ENCODE measurements at places on chromosomes 13 and 19. TPM values are rescaled to one million over a fixed set of nuclear protein-coding genes. Genes with fewer than 3 reads are reported as not detected.

DNA sequence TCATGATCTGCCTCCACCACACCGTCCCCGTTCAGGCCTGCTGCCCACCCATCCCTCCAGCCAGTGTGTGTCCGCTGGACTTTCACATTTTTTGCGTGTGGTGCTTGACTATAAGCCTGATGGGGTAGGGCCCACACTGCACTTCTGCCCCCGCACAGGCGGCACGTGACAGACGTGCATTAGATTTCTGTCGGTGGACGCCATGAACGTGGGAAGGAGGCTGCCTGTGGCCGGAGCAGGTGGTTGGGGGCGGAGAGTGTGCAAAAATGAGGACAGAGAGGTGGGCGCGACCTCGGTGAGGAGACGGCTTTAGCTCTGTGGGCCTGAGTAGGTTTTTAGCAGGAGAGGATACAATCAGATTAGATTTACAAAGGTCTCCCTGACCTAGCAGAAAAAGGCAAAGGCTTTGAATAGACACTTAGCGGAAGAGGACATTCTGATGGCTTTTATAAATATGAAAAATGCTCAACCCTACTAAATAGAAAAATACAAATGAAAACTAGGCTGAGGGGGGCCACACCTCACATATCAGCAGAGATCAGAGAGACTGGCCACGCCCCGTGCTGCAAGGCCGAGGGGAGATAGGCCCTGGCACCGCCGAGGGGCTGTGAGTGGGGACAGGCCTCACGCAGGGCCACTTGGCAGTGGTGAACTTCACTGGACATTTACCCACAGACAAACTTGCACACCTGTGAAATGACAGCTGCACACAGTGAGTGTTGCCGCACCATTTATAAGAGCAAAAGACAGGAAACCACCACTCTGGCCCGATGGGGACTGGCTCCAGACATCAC lies 25.4 kb downstream of the PAK4 start:
- no peak for DNase-seq

GRCh38 chr13:108663710-108664109 lies 34.3 kb downstream of the MYO16 start:
- no peak for DNase-seq

- peak; percentile 42 for DNase-seq
These were observed 178.4 kb downstream of the FGF9 start for GRCh38 chr13:21849323-21849722.

DNA sequence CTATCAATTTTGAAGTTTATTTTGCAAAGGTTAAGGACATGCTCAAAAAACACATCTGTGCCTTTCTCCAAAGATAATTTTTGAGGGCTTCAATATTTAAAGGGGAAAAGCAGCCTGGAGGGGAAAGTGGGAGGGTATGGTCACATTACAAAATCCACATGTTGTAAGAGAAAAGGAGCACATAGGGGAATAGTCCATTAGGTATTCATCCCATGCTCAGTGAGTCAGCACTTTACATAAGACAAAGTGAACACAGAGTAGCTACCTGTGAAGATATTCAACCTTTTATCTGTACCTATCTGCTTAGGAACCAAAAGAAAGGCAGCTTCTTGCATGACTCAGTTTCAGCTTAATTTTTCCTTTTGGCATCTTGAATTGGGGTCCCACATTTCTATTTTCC lies 932.0 kb downstream of the SLITRK6 start:
- DNase-seq: no peak

- DNase-seq: no peak
These were observed 42.4 kb upstream of the USE1 start for GRCh38 chr19:17172624-17173345.

GRCh38 chr19:32691952-32692726 lies 518 bp downstream of the NUDT19 start:
- DNase-seq: peak; percentile 80

DNA sequence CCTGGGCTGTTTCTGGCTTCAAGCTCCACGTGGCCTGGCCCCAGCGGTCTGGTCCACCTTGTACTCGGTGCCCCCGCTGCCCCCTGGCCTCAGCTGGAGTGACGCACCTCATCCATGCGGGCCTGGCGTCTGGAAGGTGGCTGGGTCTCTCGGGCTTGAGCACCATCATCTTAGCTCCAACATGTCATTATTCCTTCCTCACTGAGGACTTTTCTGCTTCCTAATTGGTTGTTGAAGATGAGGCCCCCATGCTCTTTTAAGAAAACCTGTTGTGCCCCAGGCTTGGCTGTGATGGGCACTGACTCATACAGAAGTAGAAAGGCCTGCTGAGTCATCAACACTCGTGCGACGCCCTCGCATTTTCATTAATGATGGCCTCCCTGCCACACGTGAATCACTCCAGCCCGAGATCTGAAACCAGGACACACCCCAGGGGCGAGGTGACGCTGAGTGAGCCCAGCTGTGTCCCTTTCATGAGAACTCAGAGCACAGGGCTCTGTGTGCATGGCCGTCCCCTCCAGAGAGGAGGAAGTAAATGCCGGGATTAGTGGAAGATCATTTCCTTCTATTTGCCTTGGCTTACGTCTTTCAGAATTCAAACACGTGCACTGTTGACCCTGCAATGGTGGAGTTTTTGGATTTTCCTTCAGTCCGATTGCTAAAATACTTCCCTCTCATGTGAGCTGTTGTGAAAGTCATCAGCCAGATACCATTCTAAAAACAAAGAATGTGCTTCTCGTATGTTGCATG lies 14.0 kb upstream of the GJA3 start:
- DNase-seq: peak; percentile 72

DNA sequence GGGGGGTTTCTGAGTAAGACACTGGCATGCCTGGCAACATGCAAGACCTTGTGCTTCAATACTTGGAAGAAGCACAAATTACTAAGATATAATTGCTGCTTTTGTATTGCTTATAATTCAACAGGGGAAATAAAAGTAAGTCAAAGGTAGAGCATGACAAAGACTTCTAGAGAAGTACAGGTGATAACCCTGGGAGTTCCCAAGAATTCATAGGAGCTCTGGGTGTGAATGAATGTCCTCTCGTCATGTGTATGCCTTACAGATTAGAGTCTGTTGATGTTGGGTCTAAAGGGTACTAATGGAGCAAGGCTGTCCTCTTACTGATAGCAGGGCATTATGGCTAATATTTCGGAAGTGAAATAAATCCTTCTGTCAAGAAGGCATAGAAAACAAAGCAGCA lies 7.6 kb upstream of the ZNF461 start:
- no peak for DNase-seq

DNA sequence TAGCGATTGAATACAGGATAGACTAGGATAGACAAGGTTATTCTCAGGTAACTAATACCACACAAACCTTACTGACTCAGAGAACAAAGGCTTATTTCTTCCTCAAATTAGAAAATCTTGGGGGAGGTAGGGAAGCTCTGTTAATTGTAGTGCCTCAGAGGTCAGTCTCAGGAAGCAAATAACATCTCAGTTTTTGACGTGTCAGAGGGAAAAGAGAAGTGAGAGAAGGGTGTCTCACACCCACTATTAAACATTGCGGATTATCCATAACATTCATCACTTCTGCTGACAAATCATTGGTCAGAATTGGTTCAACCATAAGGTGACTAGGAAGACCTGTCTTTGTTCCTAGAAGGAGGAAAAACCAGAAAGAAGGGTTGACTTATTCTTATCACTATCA lies 579.4 kb upstream of the MIR17HG start:
- no peak for DNase-seq

GRCh38 chr13:50589651-50590054 lies 253.8 kb downstream of the DLEU7 start:
- no peak for DNase-seq

GRCh38 chr19:11105014-11105636 lies 15.9 kb downstream of the LDLR start:
- no peak for DNase-seq

- DNase-seq: no peak
These were observed 115.3 kb downstream of the STOML3 start for GRCh38 chr13:38875186-38875875.

DNA sequence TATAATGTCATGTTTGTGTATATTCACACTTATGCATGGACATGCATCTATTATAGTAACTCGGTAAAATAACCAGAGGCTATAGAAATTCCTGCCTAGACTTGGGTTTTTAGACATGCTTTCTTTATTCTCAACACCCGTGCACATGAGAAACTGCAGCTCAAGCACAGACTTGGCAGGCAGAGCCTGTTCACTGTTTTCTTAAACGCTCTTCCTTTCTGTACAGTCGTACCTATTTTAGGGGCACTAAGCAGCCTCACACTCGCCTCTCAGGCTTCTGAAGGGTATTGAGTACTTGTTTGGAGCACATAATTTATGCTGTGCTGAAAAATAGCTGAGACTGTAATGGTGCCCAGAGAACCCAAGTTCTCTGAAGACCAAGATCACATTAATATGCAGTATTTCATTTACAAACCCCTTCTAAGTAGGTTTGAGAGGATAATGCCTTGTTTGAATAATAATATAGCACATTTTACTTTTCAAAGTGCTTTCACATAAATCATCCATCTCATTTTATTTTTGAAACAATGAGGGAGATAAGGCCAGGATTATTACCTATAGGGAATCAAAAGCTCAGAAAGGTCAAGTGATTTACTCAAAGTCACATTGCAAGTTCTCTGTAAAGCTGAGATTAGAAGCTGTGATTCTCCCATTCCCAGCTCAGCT lies 429.9 kb downstream of the SPRY2 start:
- no peak for DNase-seq

GRCh38 chr13:34086281-34086680 lies 268.3 kb downstream of the RFC3 start:
- DNase-seq: no peak

DNA sequence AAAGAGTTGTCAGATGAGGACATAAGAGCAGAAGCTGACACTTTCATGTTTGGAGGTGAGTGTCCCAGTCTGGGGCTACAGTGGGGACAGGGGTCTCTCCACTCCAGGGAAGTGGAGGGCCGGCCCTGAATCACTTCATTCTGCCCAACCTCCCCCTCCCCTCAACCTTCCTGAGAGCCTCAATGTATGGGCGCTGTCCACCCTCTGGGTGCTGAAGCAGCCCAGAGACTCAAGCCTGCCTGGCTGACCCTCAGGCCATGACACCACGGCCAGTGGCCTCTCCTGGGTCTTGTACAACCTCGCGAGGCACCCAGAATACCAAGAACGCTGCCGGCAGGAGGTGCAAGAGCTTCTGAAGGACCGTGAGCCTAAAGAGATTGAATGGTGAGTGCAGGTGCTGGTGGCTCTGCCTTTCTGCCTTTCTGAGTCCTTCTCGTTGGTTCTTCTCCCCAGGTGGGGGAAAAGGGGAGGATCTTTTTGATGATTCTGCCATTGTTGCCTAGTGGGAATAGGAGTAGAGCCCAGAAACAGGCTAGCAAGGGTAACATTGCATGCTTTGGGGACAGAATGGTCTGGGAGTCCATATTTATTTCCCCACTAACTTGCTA lies 8.8 kb downstream of the CYP4F8 start:
- no peak for DNase-seq

DNA sequence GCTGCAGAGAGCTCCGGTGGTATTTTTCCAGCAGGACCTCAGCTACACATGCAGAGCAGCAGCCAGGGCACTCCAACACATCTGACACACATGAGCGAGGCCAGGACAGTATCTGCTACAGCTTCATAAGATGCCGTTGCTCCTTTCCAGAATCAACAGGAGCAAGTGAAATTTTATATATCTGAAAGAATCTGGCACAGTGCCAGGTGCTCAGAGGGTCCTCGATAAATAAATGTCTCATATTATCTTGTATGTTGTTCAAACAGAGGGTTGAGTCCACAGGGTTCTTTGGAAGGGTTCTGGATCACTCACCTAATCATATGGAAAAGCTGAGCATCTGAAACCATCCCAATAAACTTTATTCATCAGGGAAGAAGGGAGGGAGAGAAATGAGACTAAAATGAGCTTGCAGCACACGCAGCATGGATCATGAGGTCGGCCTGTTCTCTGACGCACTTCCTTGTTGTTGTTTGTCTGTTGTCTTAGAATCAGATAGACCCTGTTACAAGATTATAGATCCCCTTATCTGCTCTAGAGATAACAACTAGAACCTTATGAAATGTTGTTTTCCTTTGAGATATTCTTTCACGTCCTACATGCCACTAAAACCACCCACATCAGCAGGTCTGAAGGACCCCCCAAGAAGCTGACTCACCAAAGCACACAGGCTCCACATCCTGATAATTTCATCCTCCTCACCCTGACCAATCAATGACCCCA lies 3.2 kb upstream of the METTL21C start:
- DNase-seq: no peak

GRCh38 chr19:2426611-2427428 lies 566 bp downstream of the TIMM13 start:
- peak; percentile 53 for DNase-seq

- no peak for DNase-seq
These were observed 400 bp downstream of the PLEKHG2 start for GRCh38 chr19:39412867-39413271.

DNA sequence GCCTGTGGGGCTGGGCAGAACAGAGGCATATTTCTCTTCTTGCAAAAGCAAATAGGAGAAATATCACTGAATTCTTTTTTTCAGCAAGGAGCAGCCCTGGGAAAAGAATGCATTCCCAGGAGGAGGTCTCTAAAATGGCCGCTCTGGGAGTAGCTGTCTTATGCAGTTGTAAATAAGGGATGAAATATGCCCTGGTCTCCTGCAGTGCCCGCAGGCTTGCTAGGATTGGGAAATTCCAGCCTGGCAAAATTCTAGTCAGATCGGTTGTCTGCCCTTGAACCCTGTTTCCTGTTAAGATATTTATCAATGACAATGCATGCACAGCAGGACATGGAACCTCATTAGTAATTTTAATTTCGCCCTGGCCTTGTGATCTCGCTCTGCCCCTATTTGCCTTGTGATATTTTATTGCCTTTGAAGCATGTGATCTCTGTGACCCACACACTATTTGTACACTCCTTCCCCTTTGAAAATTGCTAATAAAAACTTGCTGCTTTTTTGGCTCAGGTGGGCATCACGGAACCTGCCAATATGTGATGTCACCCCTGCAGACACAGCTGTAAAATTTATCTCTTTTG lies 1993.2 kb downstream of the PCDH9 start:
- DNase-seq: no peak

- DNase-seq: peak; percentile 88
These were observed 11.0 kb downstream of the CYTH2 start for GRCh38 chr19:48480183-48480557.

Gene ADPRHL1
- total RNA-seq: 1.5 TPM

Gene SHISA7
- not detected for total RNA-seq

Gene CEACAM19
- total RNA-seq: 5.1 TPM

Gene ADGRE3
- 0.25 TPM for total RNA-seq

Gene KRTDAP
- total RNA-seq: not detected

Gene IFNL1
- not detected for total RNA-seq

Gene TTC9B
- total RNA-seq: not detected

Gene DPRX
- not detected for total RNA-seq

Gene TPTE2
- 0.16 TPM for total RNA-seq

Gene CRX
- total RNA-seq: not detected

Gene LRRC63
- 0.31 TPM for total RNA-seq

Gene MEF2B
- total RNA-seq: 3.4 TPM

Gene FAM216B
- 0.09 TPM for total RNA-seq

All from kidney (tissue), 22 donors.